ENCODE measurements at places on chromosomes 12 and 14.
A peak's percentile ranks its signal among the peaks of the same experiment; 100 is the strongest.

GRCh38 chr12:75212072-75212471 is 2.4 kb upstream of the KCNC2 start:
- no peak for DNase-seq

DNA sequence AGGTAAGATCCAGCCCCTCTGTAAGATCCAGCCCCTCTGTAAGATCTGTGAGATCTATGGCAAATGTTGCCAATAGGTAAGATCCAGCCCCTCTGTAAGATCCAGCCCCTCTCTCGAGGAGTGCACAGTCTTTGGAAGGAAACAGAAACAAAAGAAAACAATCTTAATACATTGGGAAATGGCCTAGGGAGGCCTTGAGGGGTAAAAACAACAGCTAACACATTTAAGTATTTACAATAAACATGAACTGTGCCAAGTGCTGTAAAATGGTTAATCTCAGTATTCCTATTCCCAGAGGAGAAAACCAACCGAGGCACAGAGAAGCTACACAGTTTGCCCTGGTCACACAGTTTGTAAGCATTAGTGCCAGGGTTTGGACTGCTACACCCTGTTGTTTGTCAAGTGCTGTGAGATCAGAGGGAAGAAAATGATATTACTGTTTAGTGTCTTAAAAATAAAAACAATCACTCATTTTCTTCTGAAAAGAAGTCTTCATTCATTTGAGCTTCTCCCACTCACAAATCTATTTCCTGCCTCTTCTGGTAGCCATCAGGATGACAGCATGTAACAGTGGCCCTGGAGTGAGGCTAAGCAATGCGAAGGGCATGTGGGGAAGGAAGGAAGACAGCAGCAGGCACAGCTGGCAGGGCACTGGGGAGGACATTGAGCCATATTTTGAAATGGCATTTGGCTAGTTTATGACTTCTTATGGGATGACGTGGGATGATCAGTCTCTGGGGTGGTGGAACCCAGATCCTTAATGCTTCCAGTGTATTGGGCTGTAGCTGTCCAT is 118.7 kb upstream of the PTPRQ start:
- no peak for DNase-seq

- no peak for DNase-seq
Observed at GRCh38 chr12:112881602-112882001, 25.2 kb upstream of the OAS1 start.

GRCh38 chr14:98160901-98161300 is 1111.1 kb downstream of the BCL11B start:
- no peak for DNase-seq

GRCh38 chr12:91811481-91812287 is 334.0 kb downstream of the BTG1 start:
- DNase-seq, result peak; percentile 78

DNA sequence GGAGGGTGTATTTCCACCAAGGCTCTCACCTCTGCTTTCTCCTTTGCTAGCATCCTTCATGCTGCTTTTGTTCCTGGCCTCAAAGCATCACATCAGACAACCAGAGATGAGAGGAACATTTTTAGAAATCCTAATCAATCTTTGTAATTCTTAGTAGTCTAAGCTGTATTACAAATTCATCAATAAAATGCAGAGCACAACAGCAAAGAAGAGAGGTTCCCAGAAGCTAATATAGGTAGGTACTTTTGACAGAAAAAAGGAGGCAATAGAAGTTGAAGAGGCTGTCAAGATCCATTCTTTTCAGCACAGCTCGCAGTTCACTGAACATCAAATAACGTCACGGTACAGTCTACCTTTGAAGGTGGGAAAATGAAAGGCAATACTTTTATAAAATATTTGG is 265.2 kb upstream of the SYT1 start:
- DNase-seq, result no peak

DNA sequence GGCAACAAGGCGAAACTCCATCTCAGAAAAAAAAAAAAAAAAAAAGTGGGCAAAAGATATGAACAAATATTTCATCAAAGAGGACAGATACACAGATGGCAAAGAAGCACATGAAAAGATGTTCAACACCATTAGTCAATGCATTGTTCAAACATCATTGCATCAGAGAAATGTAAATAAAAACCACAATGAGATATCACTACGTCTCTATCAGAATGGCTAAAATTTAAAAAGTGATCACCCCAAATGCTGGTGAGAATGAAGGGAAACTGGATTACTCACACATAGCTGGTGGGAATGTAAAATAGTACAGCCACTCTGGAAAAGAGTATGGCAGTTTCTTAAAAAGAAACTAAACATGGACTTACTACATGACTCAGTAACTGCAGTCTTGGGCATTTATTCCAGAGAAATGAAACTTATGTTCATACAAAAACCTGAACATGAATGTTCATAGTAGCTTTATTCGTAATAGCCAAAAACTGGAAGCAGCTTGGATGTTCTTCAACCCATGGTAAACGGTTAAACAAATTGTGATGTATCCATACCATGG is 3.6 kb downstream of the L2HGDH start:
- DNase-seq, result no peak

GRCh38 chr12:98828802-98829600 is 183.9 kb downstream of the APAF1 start:
- no peak for DNase-seq

GRCh38 chr12:88501972-88502938 is 78.0 kb downstream of the KITLG start:
- DNase-seq, result peak; percentile 53

- peak; percentile 5 for DNase-seq
Observed at GRCh38 chr12:91813701-91814100, 331.9 kb downstream of the BTG1 start.

DNA sequence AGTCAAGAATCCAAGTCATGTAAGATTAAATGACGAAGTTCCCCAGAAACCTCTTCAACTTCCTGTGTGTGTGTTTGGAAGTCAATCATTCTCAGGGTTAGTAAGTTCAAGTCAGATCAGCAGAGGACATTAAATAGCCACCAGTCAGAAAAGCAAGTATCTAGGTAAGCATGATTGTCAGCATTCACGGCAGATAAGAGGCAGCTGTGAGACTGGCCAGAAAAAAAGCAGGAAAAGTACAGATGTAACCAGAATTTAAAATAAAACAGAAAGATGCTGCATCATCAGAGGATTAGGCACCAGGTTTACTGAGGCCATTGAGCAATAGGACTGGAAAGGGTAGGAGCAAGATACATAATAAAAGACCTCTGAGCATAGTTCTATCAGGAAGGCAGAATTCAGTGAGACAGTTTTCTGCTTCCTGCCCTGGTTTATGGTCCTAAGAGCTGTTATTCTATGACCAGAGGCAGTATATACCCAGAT is 606.9 kb downstream of the FSCB start:
- no peak for DNase-seq

- no peak for DNase-seq
Observed at GRCh38 chr14:96797582-96798349, 584 bp downstream of the VRK1 start.

GRCh38 chr12:8156845-8157244 is at the start of gene ZNF705A:
Gene ZNF705A (plus strand): TSS chr12:8157015. CDS start chr12:8172626, 15,611 bp downstream.
- peak; percentile 50 for DNase-seq

- no peak for DNase-seq
Observed at GRCh38 chr14:62081012-62081612, 318.9 kb downstream of the SNAPC1 start.

GRCh38 chr12:71645268-71645667 is 18.4 kb downstream of the ZFC3H1 start:
- no peak for DNase-seq

- no peak for DNase-seq
Observed at GRCh38 chr14:72852194-72852593, 41.7 kb downstream of the DPF3 start.

DNA sequence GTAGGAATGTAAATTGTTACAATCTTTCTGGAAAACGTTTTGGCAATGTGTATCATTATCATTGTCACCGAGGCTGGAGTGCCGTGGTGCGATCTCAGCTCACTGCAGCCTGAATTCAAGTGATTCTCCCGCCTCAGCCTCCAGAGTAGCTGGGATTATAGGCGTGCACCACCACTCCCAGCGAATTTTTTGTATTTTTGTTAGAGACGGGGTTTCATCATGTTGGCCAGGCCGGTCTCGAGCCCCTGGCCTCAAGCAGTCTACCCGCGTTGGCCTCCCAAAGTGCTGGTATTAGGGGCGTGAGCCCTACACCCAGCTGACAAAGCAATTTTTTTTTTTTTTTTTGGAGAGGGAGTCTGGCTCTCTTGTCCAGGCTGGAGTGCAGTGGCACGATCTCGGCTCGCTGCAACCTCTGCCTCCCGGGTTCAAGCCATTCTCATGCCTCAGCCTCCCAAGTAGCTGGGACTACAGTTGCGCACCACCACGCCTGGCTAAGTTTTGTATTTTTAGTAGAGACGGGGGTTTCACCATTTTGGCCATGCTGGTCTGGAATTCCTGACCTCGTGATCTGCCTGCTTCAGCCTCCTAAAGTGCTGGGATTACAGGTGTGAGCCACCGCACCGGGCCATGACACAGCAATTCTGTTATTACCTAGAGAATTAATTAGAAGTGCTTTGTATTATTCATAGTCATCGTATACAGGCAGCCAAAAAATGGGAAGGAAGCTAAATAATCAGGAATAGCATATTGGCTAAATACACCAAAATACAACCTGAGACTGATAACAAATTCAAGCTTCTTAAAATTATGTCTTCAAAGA is 1.2 kb downstream of the ACTR6 start:
- no peak for DNase-seq

DNA sequence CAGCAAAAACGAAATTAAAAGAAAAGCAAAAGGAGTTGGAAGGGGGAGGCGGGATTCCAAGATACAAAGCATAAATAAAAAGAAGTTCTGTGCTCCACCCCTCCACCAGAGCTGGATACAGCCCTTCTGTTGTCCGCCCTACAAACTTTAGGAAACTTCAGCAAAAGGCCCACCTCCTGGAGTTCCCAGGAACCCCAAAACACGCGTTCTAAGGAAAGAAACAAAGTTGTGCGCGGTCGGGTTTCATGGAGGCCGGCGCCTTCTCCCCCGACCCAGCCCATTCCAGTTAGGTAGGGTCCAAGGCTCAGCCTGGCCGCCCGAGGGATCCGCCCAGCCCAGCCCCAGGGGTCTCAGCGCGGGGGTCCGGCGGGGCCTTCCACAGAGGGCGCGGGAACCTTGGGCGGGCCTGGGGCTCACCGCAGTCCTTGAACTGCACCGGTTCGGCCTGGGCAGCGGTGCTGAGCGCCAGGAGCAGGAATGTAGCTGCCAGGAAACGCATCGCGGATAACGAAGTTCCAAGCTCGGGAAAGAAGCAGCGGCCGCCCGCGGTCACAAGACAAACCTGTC is at the start of gene NPC2:
NPC2 (minus strand) TSS at position 530 of the 567 bp plus-strand sequence; CDS start at position 499, 31 bp downstream.
- DNase-seq, result peak; percentile 37

DNA sequence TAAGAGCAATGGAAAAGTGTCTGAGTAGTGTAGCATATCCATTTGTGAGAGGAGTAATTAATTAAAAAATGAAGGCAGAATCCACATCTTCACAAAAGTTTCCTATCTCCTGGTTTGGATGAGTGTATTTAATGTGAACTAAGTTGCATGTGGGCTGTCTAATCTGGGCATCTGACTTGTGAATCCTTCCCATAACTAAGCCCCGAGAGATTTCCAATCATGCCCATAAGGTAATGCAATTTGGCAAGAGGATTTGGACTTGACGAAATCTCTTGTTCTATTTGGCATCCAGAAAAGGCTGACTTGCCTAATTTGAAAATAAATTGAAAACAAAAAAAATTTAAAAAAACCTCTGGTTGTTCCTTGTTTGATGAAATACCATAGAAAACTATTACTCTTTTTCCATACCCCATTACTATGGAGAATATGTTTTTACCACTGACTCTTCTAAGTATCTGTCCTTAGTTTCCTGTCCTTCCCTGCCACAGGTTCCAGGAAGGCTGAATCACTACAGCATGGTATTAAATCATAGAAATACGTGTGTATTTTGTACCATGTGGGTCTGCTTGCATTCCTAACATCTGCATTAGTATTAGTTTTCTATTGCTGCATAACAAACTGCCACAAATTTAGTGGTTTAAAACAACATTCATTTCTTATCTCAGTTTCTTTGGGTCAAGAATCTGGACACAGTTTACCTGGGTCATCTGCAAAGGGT is 48.4 kb downstream of the ETV6 start:
- peak; percentile 77 for DNase-seq

- DNase-seq, result no peak
Observed at GRCh38 chr12:11793921-11794710, 144.6 kb downstream of the ETV6 start.

GRCh38 chr12:54987611-54988231 is 3.2 kb upstream of the TESPA1 start:
- no peak for DNase-seq

DNA sequence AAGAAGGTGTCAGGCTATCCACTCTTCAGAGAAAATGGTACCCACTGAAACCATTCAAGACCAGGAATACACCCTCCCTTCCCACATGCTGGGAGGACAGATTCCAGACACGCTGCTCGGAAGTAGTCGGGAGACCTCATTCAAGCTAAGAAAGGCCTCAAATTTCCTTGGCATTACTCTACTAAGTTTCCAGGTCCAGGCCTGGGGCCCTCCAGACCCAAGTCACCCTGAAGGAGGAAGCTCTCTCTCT is 27.1 kb upstream of the RPLP0 start:
- no peak for DNase-seq

GRCh38 chr14:95126906-95127530 is 30.3 kb downstream of the DICER1 start:
- no peak for DNase-seq

DNA sequence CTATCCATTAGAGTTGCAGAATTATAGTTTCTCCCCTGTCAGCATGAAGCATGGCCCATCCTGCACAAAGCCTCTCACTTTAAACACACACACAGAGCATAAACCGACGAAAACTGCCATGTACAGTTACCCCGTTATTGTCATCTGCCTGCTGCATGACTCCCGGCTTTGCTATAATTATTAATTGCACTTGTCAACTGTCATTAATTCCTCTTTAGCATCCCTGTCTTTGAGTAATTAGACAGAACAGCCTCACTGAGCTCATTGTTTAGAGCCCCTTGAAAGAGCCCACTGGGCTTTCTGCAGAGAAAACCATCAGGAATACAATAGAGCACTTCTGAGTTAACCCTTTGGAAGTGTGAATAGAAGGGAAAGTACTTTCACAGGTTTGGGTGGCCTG is 307.2 kb upstream of the SOX5 start:
- no peak for DNase-seq

- no peak for DNase-seq
Observed at GRCh38 chr12:102008615-102009126, 53.1 kb downstream of the WASHC3 start.

GRCh38 chr12:754473-754820 is 2.1 kb downstream of the WNK1 start:
- DNase-seq, result peak; percentile 27

All from fibroblast of the aortic adventitia (primary cell).